Osteoblast (primary cell): ENCODE measurements at places on chromosomes 5 and 9. TPM values are rescaled to one million over a fixed set of nuclear protein-coding genes. Genes with fewer than 3 reads are reported as not detected.

Gene WNT8A
- total RNA-seq, result not detected in 2 replicates

Gene PLEKHG4B
- total RNA-seq, result under 0.01 and 0.36 TPM in 2 replicates

Gene FOXD4L4
- under 0.01 TPM in 2 replicates for total RNA-seq

Gene LCN10
- not detected in 2 replicates for total RNA-seq

Gene FIBCD1
- total RNA-seq, result 5.1 and 5.3 TPM in 2 replicates

Gene DND1
- total RNA-seq, result 0.59 TPM in 1 of 2 replicates, not detected in the other

Gene TNC
- 611 and 664 TPM in 2 replicates for total RNA-seq

Gene CFAP90
- total RNA-seq, result 0.59 and 1.1 TPM in 2 replicates

Gene IRF1
- 19.7 and 22.1 TPM in 2 replicates for total RNA-seq
